Ureter (tissue), 1 donor: ENCODE measurements at places on chromosomes 1 and 21. TPM values are rescaled to one million over a fixed set of nuclear protein-coding genes. Genes with fewer than 3 reads are reported as not detected.

GRCh38 chr1:47196622-47197021 lies 6.8 kb upstream of the PDZK1IP1 start:
- no peak for DNase-seq

- no peak for DNase-seq
Measured at GRCh38 chr1:165456861-165457260, 11.9 kb upstream of the RXRG start.

GRCh38 chr21:38277501-38278131 lies 20.8 kb downstream of the KCNJ15 start:
- DNase-seq, result no peak

- DNase-seq, result no peak
Measured at GRCh38 chr1:109891930-109892329, 18.7 kb upstream of the CSF1 start.

- no peak for DNase-seq
Measured at GRCh38 chr1:6024376-6024775, 21.3 kb upstream of the KCNAB2 start.

GRCh38 chr1:93585059-93585966 lies 96.3 kb downstream of the BCAR3 start:
- peak; percentile 90 for DNase-seq

DNA sequence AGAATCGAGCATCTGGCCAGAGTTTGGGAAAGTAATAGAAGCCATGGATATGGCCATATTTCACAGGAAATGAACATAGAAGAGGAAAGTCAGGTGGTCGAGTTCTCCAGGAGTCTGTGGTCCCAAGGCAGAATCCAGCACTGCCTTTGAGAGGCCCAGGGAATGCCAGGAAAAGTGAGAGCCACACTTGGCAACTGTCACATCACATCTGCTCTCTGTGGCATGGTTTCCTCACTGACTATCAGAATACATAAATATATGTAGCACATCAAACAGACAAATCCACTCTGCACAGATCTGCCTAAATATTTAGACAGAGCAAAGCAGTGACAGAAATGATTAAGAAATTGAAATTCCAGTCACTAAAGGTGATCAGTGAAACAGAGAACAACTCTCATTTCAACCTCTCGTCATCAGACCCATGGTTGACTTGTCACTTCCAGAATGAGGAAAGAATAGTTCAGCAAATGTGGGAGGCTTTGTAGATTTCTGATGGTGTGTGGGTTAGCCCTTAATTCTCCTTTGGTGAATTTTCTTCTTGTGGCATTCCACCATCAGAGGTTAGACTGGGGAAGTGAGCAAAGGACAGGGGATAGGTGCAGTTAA lies 58.8 kb upstream of the MAN1A2 start:
- DNase-seq, result no peak

The SDHC gene
- total RNA-seq, result 169 TPM
